ENCODE measurements at places on chromosomes 6 and 20.

DNA sequence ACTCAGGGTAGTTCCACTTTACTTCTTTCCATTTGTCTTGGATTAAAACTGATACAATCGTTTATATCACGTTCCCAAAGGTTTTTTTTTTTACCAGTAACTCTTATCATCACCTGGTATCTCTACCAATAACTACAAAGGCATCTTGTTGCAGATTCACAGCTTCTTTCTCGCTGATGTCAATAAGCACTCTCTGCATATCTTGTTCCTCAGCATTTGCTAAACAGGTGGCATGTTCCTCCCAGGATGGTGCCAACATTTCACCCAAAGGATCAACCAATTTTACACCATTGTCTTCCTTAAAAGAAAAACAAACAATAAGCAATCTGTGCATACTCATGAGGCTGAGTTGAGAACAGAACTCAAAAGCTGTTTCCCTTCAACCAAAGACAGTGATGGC, 4.6 kb downstream of the PGM3 start:
- no peak for DNase-seq

- DNase-seq = no peak
These were observed 133.0 kb downstream of the CD83 start for GRCh38 chr6:14250573-14250972.

- DNase-seq = no peak
These were observed 434.1 kb downstream of the RFPL4B start for GRCh38 chr6:112781241-112781640.

DNA sequence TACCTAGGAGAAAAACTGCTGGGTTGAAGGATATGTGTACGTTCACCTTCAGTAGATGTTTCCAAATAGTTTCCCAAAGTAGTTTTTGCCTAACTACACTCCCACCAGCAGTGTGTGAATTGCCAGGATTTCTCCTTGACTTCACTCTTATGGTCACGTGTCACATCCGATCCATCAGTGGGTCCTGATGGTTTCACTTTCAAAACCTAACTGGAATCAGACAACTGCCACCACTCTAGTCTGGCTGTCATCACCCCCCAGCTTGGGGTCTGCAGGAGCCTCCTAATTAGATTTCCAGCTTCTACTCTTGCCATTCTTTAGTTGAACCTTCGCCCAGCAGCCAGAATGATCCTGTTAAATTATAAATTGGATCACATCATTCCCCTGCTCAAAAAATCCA, 8.5 kb upstream of the SLC12A5 start:
- no peak for DNase-seq

GRCh38 chr20:39421571-39422105, 459.5 kb downstream of the DHX35 start:
- DNase-seq = no peak

DNA sequence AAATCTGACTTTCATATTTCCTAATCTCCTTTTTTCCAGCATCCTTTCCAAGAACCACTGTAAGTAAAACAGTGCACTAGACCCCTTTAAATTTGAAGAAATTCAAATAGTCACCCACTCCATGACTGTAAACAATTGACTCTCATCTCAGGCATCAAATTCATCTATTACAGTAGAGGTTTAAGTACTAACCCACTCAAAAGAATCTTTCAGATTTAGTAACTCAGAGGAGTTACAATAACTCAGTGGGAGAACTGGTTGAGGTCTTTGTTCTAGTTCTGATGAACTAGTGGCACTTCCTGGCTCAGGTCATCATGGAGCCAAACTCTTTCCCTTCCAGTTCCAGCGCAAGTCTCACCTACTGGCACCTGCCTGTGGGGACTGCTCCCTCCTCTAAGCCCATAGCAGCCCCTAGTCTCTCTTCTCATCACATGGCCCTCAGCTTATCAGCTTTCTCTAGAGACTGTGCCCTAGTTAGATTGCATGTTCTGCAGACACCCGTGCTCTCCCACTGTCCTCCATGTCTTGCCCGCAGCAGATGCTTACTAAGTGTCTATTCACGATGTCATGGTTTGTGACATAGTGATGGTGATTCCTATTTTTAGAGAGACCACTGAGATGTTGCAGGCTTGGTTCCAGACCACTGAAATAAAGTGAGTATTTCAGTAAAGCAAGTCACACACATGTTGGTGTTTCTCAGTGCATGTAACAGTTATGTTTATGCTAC, 196.2 kb downstream of the TBC1D7 start:
- no peak for DNase-seq

DNA sequence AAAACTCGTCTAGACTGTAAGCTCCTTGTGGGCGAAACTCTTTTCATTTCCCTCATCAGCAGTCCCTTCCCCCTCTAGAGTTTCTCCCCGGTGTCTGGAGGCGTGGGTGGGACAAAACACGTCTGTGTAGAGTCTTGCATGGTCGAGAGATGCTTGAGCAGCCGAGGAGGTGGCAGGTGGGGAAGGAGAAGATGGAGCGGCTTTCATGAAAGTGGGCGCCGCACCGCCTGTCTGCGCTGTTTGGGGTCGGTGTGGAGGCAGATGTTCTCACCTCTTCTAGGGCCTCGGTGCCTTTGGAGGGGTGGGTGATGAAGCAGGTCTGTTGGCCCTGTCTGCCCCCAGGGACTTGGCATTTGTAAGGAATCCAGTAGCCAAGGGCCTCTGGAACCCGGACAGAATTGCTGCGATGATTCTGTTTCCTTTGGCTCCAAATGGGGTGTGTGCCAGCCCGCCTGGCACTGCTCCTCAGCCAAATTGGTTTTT, 1.2 kb downstream of the BRPF3 start:
- DNase-seq = peak; percentile 24

DNA sequence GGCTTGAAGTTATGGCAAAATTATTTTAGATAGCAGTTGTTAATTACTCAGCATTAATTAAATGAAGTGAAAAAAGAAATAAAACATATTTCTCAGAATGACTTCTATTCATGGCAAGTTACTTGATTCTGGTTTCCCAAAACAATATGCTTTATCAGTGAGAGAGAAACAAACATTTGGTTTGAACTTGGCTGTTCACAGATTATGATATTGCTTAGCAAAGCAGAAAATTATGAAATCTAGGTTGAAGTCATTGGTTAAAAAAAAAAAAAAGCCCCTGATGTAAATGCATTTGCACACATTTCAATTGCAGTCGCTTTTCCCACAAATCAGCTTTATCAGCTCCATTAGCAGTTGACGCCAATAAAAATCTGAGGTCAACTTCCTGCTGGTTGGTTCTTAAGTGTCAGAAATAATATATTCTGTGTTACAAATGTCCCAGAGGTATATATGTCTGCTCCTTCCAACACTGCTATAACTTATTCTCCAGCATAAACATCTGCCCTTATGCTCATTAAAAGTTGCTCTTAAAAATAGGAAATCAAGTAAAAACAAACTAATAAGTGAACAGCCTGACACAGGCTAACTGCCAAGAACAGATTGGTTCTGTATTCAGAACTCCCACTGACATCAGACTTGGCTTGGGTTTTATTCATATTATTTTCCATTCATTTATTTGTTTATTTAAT, 275.4 kb downstream of the PHF3 start:
- no peak for DNase-seq
